CD8-positive, alpha-beta T cell (primary cell): ENCODE measurements at places on chromosomes 11 and 22.
A peak's percentile ranks its signal among the peaks of the same experiment; 100 is the strongest.

GRCh38 chr22:35622191-35622913, 5.2 kb upstream of the MB start:
- no peak for DNase-seq

- DNase-seq, result no peak
Measured at GRCh38 chr11:69417699-69418085, 63.8 kb upstream of the LINC01488 start.

DNA sequence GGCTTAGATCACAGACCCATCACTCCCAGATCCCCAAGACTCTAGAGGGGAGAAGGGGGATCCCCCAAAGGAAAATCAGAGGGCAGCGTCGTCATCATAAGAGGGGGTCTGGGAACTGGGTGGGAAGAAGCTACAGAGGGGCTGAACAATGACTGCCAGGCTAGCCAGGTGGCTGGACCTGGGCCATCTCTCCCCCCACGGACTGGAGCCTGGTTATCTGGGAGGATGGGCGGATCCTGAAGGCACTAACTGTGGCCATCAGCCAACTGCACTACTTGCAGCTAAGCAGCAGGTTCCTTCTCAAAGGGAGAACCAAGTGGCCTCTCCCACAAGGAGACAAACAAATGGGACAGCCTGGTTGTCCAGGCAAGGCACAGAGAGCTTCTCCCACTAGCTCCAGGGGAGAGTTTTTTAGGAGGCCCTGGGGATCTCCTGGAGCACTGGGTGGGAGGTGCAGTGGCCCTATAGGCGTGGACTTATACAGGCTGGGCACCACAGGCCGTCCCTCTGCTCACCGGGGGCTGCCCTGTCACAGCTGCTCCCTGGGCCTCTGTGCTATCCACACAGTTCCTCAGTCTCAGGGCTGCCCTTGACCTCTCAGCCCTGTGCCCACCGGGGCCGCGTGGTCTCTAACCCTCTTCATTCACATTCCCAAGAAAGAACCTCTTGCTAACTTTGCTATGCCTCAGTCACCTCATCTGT, 15.4 kb downstream of the P2RY6 start:
- DNase-seq, result no peak

GRCh38 chr22:38132136-38132535, 21.7 kb upstream of the BAIAP2L2 start:
- DNase-seq, result no peak

GRCh38 chr11:2120359-2121100, 18.7 kb downstream of the IGF2 start:
- no peak for DNase-seq

GRCh38 chr22:50276143-50276542, 6.0 kb upstream of the MAPK11 start:
- DNase-seq, result no peak

DNA sequence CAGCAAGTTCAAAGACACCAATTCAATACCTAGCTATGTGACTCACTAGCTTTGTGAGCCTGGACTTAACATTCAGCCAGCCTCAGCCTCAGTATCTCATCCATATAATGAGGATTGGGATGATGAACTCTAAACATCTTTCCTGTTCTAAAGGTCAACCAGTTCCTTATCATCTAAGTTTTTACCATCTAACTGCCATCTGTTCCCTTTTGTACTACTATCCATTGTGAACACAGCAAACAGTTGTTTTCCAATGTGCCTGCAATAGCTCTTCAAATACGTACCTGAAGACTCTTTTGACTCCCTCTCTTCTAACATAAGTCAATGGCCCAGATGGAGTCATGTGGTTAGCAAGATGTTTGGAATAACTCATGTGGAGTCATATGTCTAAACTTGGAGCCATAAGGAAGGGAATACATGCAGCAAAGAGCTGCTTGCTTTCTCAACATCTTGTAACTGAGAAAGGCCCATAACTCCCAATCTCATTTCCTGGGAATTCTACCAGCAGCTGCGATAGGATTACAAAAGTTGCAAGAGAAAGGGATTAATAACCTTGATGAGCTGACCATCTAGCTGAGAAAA, 19.4 kb downstream of the SYTL2 start:
- DNase-seq, result no peak

- DNase-seq, result no peak
Measured at GRCh38 chr11:101482556-101483124, 101.2 kb downstream of the TRPC6 start.

- DNase-seq, result no peak
Measured at GRCh38 chr11:95338430-95338991, 107.5 kb upstream of the SESN3 start.

DNA sequence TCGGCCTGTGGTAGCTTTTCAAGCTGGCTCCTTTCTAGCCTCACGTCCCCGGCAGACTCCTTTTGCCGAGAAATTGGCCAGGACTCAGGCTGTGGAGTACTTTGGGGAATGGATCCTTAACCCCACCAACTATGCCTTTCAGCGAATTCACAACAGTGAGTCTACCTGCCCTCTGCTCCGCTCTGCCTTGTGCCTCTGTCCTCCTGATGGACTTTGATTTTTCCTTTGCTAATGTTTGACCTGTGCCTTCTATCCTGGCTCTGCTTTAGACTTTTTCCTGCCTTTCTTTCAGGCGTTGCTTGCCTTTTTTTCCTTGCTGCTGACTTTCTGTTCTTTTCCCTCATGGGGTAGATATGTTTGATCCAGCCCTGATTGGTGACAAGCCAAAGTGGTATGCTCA, 12.5 kb downstream of the MADD start:
- no peak for DNase-seq

DNA sequence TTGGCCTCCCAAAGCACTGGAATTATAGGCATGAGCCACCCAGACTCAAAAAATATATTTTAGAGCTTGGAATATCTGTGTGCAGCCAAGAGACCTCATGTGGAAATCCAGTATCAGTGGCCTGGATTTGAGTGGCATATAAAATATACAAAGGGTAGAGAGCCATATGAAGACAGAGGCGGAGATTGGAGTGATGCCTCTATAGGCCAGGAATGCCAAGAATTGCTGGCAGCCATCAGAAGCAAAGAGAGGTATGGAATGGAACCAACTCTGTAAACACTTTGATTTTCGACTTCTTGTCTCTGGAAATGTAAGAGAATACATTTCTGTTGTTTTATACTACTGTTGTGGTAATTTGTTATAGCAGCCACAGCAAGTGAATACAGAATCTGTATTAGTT, 123.0 kb downstream of the PLEKHA7 start:
- no peak for DNase-seq

GRCh38 chr22:45285263-45286058, 712 bp downstream of the UPK3A start:
- DNase-seq, result no peak

- DNase-seq, result no peak
Measured at GRCh38 chr22:50299785-50300619, 7.4 kb downstream of the PLXNB2 start.

DNA sequence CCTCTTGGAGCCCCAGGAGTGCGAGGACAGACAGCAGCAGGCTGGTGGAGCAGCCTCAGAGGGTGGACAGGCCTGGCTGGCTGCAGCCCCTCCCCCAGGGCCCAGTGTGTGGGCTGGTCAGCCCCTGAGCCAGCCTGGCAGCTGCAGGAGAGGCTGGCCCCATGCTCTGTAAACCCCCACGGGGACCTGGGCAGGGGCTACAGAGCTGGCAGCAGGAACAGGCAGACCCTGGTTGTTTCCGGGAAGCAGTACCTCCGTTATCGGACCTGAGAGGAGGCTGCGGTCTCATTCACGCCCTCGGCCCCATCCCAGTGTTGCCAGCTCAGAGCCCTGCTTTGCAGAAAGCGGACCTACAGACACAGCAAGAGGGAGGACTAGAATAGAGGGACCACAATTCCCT, 38.5 kb upstream of the COMT start:
- no peak for DNase-seq

- DNase-seq, result no peak
Measured at GRCh38 chr11:46290598-46291309, 13.3 kb downstream of the CREB3L1 start.

GRCh38 chr11:127470306-127470884, 469.8 kb upstream of the KIRREL3 start:
- DNase-seq, result no peak

GRCh38 chr11:67276781-67277230, 10.5 kb downstream of the GRK2 start:
- DNase-seq, result peak; percentile 51

DNA sequence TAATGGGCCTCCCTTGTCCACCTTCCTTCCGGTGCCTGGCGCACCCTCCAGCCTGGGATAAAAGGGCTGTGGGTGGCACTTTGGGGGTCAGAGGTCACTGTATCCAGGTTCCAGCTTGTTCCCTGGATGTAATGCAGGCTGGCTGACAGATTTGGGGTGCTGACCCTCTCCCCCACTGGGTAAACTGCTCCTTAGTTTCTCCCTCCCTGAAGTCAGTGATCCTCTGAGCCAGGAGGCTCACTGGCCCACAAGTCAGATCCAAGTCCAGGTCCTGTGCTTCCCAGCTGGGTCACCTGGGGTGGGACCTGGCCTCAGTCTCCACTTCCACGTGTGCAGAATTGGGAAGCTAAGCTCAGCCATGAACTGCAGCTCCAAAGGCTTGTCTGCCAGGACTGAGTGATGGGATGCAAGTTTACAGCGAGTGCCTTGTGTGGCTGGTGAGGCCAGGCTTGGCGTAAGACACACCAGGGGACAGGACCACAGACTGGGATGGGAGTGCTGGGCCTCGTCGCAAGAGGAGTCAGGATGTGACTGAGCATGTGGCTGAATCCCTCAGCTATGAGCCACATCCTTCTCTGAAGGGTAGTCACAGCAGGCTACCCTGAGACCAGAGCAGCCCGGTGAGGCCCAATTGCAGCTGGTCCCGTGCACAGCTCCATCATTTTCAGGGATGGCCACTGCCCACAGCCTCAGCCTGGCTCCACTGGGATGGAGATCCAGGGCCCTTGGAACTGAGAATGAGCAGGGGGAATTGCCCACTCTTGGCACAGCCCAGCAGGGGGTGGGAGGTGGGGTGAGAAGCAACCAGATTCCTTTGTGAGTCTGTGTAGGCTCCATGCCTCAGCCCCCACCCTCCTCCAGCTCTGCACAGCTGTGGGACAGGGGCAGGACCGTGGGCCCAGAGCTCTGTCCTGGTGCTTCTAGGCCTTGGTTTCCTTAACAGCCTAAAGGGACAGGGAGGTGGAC, 7.2 kb downstream of the SHISA8 start:
- DNase-seq, result no peak

DNA sequence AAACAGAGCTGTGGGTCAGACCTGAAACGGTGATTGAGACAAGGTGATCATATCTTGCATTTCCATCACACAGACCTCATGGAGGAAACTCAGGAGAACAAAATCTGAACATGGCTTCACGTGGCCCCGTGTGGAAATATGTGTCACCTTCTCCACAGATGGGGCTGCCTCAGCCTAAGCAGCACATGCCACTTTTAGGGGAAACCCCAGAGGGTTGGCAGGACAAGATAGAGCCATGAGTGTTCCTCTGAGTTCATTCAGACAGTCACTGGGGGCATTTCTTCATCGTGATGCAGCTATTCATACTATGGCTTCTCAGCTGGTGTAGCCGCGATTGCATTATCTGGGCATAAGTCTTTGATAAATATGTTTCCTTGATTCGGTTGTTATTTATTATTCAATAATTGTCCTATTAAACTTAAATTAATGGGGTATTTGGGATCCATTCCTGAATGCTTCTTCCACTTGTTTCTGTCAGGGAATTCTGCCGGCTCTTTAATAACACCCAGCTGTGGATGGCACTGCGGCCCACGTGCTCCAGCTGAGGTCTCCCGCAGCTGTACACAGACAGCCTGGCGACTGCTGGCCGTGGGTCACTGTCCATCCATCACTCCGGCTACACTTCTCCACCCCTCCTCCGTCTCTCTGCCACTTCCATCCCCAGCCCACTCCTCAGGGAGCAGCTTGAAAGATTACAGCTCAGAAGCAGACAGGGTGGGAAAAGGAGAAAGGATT, 485.1 kb downstream of the OPCML start:
- no peak for DNase-seq

GRCh38 chr11:11459578-11459977, 106.5 kb upstream of the CSNK2A3 start:
- DNase-seq, result no peak

- DNase-seq, result no peak
Measured at GRCh38 chr11:23585416-23586104, 725.3 kb upstream of the CCDC179 start.

DNA sequence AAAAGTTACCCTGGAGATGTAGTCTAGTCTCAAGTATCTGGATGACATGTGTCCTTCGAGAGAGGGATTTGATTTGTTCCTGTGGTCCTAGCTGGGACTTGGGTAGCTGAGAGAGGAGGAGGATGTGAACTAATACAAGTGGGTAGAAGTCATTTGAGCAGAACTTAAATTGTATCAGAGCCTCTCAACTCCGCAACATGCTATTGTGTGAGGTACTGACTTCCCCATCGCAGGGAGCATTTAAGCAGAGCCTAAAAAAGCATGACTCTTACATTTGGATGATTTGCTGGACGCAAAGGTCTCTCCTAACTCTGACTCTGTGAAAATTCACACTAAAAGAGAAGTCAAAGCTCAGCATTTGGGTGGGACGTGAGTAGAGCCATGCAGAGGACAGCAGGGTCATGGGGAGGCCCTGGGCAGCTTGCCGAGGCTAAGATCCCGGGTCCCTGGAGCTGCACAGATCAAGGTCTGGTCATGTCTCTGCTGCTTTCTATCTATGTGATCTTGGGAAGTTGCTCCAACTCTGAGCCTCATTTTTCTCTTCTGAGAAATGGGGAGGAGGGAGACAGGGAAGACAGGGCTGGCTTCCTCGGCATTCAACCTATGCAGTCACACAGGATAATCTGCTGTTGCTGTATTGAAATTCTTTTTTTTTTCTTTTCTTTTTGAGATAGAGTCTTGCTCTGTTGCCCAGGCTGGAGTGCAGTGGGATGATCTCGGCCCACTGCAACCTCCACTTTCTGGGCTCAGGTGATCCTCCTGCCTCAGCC, 44.9 kb downstream of the CD82 start:
- DNase-seq, result no peak

GRCh38 chr11:43574949-43575912, 105.3 kb upstream of the HSD17B12 start:
- DNase-seq, result no peak

DNA sequence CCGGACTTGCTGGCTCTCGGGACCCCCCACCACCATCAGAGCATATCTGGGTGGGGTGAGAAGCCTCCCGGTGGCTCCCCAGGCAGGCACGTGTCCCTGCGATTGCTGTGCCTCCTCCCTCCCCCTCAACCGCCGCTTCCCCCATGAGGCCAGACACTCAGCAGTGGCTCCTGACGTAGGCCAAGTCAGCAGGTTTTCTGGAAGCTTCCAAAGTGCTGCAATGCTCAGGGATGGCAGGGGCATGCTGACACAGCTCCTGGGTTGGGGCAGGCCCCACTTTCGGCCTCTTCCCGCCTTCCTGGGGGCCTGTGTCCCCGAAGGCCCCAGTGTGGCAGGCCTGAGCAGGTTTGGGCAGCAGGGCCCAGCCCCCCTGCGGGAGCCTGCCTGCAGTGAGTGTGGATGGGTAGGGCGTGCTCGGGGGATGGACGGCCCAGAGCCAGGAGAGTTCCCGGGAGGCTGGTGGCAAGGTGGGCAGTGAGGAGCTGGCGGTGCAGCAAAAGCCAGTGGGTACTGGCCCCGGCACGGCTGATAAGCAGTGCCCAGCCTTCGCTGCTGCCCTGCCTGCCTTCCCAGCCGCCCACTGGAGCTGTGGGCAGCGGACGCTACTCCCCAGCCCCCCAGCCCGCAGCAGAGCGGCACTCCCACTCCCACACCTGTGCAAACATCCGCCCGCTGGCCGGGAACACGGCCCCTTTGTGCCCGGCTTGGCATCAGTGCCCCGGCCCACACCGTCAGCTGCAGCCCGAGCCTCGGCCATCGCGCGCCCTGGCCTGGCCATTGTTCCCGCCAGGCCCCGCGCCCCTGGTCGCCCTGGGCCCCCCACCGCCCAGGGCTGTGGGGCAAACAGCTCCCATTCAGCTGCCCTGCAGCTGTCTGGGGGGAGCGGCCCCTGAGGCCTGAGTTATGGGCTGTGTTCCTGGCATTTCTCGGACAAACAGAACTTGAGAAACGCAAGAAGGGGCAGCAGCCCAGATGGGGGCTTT, 125.0 kb downstream of the KCNQ1OT1 start:
- DNase-seq, result no peak
